ENCODE measurements at places on chromosomes 11 and 22. TPM values are rescaled to one million over a fixed set of nuclear protein-coding genes. Genes with fewer than 3 reads are reported as not detected.

DDI1 gene
- not detected for polyA plus RNA-seq

NLRP6 gene
- polyA plus RNA-seq, result 42.2 TPM

GP1BB gene
- polyA plus RNA-seq, result 0.67 TPM

CCDC15 gene
- polyA plus RNA-seq, result 0.92 TPM

HBE1 gene
- not detected for polyA plus RNA-seq

GRCh38 chr11:2913019-2913431 is 16.2 kb downstream of the PHLDA2 start:
- DNase-seq, result no peak

GRCh38 chr22:36162127-36163034 is 1.8 kb upstream of the APOL3 start:
- DNase-seq, result no peak

GRCh38 chr22:36610056-36610455 is 81.1 kb upstream of the EIF3D start:
- no peak for DNase-seq

GRCh38 chr22:24400034-24400725 is 27.2 kb upstream of the ADORA2A start:
- DNase-seq, result no peak

GRCh38 chr22:27746918-27747317 is 54.6 kb downstream of the MN1 start:
- no peak for DNase-seq

GRCh38 chr11:15687342-15687741 is 572.6 kb downstream of the INSC start:
- no peak for DNase-seq

- DNase-seq, result no peak
Measured at GRCh38 chr11:6129635-6130034, 22.2 kb downstream of the OR56B4 start.

DNA sequence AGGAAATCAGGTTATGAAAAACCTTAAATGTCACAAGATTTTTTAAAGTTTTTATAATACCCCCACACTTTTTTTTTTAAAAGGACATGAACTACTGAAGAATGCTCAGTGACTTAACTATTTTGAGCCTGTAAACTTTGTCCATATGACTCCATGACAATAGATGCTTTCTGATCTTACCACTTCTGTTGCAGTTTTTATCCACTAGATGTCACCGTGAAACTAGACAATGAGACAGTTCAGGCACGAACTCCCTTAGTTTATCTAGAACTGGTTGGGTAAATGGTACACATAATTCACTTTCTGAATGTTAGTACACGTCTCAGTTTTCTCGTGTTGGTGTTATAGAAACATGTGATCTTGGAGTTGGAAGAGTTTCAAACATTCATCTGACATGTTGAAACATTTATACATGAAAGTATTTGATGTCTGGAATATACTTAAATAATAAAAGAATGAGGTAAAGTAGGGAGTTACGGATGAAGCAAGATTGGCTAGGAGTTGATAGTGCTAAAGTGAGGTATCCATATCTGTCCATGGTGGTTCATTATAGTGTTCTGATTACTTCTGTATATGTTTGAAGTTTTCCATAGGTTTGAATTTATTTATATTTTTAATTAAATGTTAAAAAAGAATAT is 8.1 kb downstream of the CCDC15 start:
- DNase-seq, result peak; percentile 82

DNA sequence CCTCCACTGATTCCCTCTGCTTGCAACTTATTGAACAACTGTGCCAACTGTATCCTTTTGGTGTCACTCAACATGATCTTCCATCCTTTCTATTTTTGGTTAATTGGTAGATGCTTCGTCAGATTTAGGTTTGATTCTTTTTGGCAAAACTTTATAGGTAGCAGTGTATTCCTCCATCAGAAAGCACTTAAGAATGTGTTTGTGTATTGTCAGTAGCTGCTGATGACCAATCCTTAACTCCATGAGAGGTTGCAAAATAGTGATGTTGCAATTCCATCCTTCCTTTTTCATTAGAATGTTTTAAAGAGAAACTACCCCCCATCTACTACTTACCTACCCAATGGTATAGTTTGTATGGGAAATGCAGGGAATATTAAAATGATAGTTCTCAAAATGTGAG is 22.1 kb downstream of the FAM76B start:
- no peak for DNase-seq

GRCh38 chr11:67448220-67448609 is 4.3 kb downstream of the GPR152 start:
- DNase-seq, result peak; percentile 69

All from small intestine (tissue), 16 donors.